ENCODE measurements at places on chromosomes 3 and 15.

DNA sequence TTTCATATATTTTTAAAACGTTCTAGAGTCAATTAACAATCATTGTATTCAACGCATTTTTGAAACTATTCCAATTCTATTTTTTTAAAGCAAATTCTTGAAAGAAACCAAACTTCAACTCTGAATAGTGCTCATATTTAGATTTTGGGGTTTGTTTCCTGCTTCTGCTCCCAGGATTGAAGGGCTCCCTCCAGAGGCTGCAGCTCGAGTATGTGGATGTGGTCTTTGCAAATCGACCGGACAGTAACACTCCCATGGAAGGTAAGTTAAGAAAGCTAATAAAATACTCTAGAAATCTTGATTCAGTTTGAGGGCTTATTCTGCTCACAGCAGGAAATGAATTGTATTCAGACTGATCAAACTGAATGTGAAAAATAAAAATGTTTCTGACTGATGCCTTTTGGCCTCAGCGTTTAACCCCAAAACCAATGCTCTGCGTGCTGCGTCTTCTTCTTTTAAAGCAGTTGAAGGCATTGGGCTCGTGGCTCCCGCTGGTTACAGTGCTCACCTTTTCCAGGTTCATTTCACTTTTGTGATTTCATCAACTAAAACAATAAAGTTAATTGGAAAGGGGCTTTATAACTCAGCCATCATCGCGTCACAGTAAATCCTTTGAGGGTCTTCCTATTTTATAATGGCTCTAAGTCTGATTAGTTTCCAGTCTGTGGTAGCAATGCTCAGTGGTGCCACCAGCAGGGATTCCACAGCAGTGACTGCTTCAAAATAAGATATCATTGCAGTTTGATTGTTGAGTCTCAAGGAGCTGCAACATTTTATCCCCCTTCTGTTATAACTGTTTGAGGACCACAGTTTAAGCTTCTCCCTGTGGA lies 80.1 kb downstream of the SSR3 start:
- no peak for DNase-seq

GRCh38 chr3:32442766-32443165 lies 51.1 kb downstream of the CMTM7 start:
- no peak for DNase-seq

DNA sequence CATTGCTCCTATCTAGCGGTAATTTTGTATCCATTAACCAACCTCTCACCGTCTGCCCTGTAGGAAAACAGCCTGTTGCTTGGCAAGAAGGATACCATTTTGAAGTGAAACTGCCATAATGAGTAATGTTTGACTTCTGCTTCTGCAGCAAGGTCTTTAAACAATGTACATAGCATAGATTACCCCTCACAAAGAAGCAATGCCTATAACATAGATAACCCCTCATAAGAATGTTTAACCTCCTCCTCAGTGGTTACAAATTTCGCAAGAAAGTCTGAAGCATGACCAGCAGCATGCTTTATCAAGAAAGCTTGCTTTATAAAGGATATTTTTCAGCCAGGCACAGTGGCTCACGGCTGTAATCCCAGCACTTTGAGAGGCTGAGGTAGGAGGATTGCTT lies 61.2 kb upstream of the MFGE8 start:
- DNase-seq = no peak

DNA sequence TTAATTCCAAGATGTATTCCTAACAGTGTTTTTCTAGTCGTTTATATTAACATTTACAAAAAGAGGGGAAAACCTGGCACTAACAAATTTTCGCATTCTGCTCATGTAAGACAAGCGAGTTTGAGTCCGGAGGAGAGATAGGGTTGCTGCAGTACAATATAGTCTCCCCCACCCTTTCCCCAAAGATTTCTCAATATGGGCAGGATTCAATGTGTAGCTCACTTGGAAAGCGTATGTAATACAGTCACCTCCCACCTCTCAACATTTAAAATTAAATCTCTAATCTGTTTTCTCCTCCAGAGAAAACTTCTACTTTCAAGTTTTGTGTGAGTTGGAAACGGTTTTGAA lies 57.9 kb downstream of the CMSS1 start:
- DNase-seq = no peak

DNA sequence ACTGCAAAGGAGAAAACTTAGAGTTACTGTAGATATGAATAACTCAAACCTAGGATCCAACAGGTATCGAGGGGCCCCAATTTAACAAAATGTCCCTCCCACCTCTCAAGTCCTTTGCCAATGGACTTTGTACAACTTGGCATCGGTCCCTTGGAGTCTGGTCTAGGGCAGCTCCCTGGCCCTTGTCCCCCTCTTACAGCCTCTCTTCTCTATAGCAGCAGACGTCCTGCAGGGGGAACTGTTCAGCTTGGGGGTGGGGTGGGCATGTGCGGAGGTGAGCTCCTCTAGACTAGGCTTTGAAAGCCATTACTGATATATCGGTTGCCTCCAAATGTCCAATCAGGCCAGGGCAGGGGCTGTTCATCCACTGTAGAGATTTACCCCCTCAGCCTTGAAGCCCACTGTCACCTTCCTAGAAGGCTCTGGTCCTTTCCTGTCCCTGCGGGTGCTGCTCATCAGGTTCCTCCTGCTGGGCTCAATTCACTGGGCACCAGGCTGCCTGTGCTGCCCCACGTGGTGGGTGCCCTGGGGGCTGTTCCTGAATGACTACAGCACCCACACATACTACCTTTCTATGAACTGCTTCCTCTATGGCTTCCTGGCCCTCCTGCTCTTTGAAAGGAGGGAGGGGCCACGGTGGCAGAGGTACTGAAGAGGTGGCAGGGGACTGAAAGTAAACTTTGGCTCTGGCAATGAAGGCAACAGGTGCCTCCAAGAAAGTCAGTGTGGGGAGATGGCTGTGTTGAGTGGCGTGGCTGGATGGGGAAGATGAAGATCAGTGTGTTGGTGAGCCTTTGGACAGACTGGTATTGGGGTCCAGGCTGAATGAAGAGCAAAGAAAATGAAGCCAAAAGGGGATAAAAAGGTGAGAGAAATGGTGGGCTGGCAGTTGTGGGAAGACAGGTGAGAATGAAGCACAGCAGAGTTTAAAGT lies 78.8 kb upstream of the MEX3B start:
- no peak for DNase-seq

GRCh38 chr15:23912191-23912590 lies 225.1 kb upstream of the NDN start:
- no peak for DNase-seq

- DNase-seq = peak; percentile 28
These were observed 61.3 kb upstream of the CMTM8 start for GRCh38 chr3:32176989-32177701.

DNA sequence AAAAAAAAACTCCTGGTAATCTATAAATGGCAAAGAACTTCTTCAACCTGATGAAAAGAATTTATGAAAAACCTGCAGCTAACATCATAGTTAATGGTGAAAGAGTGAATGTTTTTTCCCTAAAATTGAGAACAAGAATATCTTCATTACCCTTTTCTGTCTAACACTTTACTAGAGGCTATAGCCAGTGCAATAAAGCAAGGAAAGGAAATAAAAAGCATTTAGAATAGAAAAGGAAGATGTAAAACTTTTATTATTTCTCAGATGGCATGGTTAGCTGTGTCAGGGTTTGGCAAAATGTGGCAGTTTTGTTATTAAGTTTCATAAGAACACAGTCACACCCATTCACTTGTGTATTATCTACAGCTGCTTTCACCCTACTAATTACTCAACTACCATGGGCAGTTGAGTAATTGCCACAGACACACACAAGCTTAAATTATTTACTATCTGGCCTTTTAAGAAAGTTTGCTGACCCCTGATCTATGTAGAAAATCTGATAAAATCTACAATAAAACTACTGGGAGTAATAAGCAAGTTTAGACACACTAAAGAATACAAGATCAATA lies 465.1 kb downstream of the MAGI1 start:
- no peak for DNase-seq

GRCh38 chr3:21645121-21645897 lies 105.7 kb downstream of the ZNF385D start:
- no peak for DNase-seq
